Stimulated activated CD4-positive, alpha-beta T cell treated with anti-CD3 and anti-CD28 coated beads, Interleukin-4, amount 100 ng/mL, for 1 hour (primary cell): ENCODE measurements at places on chromosomes 5 and 9.
A peak's percentile ranks its signal among the peaks of the same experiment; 100 is the strongest.

DNA sequence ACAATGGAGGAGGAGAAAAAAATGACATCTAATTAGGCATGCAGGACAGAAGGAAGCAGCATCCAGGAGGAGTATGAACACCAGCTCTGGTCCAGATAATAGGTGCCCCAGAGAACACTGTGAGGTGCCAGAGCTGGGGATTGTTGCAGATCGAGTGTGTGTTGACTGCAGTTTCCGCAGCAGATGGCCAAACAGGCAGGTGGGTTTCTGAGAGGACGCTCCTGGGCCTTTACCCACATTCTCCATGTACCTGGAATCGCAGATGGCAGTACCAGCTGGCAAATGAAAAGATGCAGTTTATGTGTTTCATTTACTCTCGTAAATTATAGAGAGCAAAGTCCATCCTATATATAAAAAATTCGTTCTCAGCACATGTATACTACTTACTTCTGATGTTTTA, 182.2 kb upstream of the ISL1 start:
- DNase-seq, result no peak

DNA sequence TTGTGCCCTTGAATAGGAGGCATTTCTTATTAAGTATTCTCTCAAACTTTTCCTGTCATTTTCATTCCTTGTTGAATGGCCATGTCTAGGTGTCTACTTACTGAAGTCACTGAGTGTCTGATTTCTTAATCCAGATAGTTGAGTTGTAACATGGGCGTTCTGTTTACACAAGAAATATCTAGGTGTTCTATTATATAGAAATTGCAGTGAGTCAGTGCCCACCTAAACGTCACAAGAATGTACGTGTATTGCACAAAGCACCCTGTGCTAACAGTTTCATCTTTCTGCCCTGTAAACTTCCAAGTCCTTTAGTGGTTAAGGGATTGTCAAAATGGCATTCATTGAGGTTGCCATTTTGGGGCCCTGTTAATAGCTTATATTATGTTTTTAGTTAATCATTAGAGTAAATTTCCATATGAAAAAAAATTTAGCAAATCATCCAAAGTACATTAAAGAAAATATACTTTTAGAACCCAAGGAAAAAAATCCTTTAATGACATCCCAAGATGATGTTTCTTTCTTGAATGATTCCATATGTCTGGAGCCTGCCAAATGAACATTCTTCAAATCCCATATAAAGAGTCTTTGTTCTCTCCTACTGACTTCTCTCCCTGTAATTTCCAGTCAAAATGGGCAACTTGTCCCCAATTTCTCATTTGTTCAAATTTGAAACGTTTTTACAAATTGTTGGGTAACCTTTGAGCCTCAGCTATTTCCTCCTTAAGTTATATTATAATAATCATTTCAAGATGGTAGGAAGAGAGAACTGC, 114.2 kb downstream of the GOLPH3 start:
- DNase-seq, result no peak

- peak; percentile 34 for DNase-seq
Measured at GRCh38 chr9:97954550-97954989, 16.6 kb upstream of the HEMGN start.

GRCh38 chr5:114649878-114650277, 288.0 kb downstream of the KCNN2 start:
- no peak for DNase-seq

DNA sequence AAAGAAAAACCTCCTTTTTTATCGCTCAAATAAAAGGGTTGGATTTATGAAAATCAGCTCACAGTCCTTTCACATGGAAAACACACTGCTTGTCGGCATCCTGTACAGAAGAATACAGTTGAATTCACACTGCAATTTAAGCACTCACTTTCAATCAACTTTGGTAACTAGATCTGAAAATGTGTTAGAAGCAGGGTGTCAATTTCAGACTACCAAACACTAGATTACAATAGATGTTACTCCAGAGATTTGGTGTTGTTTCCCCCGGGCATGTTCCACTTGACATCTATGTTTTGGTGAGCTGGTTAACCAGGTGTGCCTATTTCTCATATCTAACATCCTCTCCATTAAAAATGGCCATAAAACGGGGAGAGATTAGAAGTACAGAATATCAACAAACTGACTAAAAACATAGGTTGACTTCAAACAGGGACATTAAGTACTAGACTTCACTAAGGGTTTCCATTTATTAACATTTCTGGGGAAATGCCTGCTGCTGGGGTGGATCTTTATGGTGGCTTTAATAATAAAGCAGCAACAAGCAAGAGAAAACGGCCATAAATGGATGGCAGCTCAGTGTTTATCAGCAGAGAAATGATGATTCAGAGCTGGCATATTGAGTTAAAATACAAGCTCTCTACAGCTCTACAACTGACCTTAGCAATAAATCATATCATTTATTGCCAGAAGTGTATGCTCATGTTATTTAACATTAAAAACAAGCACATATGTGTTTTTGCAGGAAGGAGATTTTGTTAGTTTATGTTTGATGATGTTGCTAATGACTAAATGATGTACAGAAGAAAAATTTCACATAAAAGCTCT, 158.8 kb downstream of the SLF1 start:
- DNase-seq, result no peak

GRCh38 chr9:123863164-123863855, 66.6 kb downstream of the DENND1A start:
- DNase-seq, result no peak

DNA sequence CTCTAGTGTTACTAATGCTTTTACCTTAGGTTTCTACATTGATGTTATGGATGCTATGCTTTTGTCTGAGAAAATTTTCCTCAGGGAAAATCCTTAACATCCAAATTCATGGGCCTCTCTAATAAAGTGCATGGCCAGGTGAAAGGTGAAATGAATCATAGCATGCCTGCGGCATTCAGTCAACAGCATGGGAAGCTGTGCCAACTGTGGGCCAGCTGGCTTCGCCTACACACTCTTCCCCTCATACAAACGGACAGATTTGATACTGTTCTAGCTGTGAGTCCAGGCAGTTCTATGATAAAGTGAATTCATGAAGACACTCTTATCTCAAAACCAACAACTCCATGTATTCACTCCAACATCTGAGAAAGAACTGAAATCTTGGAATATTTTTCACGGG, 374.1 kb downstream of the PLK2 start:
- DNase-seq, result no peak

DNA sequence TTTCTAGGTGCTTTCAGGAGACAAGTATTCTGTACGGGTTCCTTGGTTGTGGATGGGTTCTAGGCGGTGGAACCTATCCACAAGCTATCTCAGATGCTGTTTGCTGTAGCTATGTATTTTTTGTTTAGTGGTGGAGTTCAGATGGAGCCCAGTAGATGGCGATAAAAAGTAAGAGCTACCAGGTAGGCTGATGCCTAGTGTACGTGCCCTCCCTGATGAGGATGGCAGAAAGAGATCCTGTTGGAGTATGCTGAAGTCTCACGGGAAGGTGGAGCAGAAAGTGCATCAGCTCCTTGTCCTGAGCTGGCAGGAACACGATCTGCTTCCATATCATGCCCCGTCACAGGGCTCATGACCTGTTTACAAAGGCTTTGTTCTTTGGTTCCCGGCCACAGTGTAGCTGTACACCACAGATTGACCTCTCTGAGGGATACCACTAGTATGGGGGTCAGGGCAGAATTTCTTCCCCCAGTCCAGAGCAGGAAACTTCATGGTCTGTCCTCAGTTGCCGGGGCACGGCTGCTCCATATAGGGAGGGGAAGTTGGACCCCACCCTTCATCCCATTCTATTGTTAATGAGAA, 12.6 kb upstream of the UGT3A2 start:
- DNase-seq, result no peak

DNA sequence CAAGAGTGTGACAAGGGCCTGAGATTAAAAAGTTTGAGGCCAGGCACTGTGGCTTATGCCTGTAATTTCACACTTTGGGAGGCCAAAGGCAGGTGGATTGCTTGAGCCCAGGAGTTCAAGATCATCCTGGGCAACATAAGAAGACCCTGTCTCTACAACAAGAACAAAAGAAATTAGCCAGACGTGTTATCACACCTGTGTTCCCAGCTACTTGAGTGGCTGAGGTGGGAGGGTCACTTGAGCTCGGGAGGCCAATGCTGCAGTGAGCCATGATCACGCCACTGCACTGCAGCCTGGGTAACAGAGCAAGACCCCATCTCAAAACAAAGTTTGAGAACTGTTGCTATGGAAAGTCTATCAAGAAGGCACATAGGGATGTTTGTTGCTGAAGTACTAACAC, 25.0 kb downstream of the EXOSC2 start:
- no peak for DNase-seq

GRCh38 chr9:95024097-95024671, 293.3 kb downstream of the FANCC start:
- no peak for DNase-seq

DNA sequence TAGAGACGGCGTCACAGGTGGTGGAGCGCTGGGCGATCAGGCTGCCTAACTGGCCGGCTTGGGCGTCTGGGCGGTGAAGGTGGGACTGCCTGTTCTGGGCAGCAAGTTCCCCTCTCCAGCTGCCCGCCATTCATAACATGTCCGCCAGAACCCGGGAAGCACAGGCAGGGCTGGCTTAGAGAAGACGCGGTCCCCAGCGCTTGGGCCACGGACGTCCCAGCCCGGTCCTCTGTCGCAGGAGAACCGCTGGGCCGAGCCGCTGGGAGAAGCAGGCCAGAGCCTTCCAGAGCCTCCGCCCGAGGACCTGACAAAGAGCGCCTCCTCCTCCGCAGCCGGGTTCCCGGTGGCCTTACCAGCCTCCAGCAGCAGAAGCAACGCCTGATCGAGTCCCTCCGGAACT, 15.2 kb upstream of the HAND1 start:
- no peak for DNase-seq

GRCh38 chr9:110777196-110777875, 108.7 kb downstream of the MUSK start:
- no peak for DNase-seq

GRCh38 chr5:142048272-142048671, 35.4 kb upstream of the GNPDA1 start:
- no peak for DNase-seq

- DNase-seq, result no peak
Measured at GRCh38 chr9:137478962-137479861, 20.1 kb upstream of the NSMF start.

DNA sequence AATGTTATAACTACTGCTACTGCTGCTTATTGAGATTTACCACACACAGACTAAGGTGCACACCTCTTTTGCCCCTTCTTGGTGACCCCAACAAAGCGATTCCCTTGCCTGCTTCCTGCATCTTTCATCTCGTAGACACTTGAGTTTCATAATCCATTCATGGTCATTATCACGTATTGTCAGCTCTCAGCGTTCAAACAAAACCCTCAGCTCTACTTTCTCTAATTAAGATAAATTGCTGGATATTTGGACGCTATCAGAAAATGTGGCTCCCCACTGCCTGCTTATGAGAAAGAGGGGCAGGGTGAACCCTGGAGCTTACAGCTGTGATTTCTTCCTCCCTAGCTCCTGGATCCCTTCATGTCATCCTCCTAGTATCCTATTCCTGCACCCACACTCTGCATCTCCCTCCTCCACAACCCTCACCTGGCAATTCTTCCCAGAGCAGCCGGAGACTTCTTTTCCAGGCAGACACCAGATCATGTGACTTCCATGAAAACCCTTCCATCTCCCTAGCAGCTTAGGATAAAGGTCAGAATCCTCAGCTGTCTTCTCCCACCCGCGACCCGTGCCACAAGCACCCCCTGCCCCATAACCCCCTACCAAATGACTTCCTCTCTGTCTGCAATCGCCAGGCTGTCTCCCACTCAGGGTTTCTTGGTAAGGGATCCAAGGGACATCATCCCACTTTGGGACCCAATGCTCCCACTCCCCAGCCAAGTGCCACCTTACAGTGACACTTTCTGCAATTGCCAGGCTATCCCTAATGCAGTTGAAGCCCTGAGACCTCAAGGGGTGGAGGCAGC, 146.5 kb downstream of the NSG2 start:
- no peak for DNase-seq

DNA sequence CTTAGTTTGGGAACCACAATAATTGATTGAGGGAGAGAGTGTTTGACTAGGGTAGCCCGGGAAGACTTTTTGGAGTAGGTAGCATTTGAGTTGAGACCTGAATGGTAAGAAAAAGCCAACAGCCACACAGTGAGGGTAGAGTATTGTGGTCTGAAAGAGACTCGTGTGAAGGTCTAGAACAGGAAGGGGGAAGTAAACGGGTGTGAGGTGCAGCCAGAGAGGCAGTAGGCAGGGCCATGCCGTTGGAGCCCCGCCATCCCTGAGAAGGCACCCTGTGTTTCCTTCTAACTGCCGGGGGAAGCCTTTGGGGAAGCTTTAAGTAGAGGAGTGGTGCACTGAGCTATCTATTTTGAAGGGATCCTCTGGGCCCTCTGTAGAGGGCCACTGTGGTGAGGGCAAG, 3.5 kb upstream of the F2RL2 start:
- no peak for DNase-seq

DNA sequence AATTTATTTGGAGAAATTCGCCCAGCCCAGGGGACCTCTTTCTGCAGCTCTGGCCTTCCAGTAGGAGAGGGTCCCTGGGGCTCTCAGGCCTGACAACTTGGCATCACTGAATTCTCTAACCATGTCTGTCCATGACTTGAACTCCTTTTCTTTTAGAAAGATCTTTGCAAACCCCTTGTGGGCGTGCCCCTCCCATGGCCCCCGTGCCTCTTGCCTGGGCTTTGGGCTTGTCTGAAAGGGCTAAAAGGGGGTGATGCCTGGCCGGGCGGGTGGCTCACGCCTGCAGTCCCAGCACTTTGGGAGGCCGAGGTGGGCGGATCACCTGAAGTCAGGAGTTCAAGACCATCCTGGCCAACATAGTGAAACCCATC, 3.2 kb upstream of the SQSTM1 start:
- DNase-seq, result no peak

DNA sequence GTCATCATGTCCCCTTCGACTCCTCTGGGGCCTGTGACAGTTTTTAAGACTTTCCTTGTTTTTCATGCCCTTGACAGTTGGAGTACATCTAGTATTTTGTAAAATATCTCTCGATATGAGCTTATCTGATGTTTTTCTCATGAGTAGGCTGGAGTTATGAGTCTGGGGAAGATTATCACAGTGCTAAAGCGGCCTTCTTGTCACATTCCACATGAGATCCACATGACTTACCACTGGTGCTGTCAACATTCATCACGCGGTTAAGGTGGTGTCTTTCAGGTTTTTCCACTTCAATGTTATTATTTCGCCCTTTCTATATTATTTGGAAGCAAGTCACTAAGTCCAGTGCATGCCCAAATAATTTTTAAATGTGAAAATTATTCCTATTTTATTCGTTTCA, 17.1 kb upstream of the CAST start:
- no peak for DNase-seq

GRCh38 chr9:87722393-87723088, 3.4 kb upstream of the CTSL start:
- DNase-seq, result no peak
